ENCODE measurements at places on chromosomes 3 and 15.
A peak's percentile ranks its signal among the peaks of the same experiment; 100 is the strongest.

DNA sequence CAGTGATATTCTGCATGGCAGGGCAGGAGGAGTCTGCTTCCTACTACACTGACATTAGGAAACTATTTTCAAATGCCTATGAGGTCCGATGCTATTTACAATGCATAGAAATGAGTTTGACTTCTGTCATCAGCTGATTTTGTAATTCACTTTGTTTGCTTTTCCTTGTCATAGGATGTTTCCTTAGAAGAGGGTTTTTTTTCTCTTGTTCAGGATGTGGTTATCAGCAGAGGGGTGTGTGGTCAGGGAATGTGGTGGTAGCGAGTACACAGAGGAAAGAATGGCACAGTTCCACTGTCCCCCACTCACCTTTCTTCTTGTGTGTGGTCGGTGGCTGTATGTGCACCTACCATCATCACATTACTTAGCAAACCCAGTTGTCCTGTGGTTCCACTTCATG, 231.5 kb downstream of the LRTM1 start:
- no peak for DNase-seq

GRCh38 chr3:124293584-124293983, 301.7 kb upstream of the ROPN1 start:
- DNase-seq: no peak

DNA sequence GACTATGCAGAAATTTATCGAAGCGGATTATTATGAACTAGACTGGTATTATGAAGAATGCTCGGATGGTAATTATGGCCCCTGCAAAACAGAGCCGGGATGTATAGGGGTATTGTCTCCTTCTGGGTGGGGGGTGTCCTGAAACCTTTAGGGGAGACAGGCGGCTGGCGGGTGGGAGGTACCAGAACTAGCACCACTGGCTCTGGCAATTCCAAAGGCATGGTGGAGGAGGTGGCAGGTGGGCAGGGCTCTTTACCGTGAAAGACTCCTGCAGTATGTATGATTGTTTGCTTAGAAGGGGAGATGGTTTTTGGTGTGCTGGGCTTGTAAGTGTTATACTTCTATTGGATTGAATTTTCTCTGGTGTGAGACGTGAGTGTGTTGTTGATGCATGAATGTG, 58.4 kb downstream of the TRAK1 start:
- no peak for DNase-seq

DNA sequence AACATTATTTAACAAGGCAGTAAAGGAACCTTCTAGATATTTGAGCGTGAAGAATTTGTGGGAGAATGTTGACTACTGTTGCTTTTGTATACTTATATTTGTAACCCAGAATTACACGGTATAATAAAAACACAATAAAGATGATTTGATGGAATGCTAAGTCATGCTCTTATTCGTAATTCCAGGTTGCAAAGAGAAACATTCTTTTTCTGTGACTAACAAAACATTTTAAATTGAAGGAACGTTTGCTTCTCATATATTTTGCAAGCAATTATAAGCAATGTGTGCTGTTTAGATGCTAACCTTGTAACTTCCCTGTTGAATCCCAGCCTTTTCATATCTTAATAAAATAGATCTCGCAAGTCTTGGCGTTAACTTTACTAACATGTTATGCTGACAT, 124.4 kb upstream of the CGNL1 start:
- no peak for DNase-seq

GRCh38 chr3:122912772-122913538, 114.6 kb downstream of the SEMA5B start:
- DNase-seq: no peak

GRCh38 chr3:151875759-151876158, 2.3 kb downstream of the SUCNR1 start:
- DNase-seq: no peak

DNA sequence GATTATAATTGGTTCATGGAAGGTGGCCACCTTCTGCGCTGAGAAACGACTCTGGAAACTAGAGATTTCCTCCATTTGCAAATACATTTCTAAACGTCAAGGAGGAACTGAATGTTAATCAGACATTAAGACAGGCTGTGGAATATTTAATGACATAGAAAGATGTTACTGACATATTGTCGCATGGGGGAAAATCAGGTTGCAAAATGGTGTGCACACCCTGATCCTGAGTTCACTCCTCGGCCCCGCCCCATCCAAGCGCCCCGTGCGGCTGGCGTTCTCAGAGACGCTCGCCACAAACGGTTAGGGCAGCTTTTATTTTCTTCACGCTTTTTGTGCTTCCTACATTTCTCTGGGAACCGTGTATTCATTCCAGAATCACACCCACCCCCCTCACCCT, 10.7 kb downstream of the H1-8 start:
- no peak for DNase-seq

DNA sequence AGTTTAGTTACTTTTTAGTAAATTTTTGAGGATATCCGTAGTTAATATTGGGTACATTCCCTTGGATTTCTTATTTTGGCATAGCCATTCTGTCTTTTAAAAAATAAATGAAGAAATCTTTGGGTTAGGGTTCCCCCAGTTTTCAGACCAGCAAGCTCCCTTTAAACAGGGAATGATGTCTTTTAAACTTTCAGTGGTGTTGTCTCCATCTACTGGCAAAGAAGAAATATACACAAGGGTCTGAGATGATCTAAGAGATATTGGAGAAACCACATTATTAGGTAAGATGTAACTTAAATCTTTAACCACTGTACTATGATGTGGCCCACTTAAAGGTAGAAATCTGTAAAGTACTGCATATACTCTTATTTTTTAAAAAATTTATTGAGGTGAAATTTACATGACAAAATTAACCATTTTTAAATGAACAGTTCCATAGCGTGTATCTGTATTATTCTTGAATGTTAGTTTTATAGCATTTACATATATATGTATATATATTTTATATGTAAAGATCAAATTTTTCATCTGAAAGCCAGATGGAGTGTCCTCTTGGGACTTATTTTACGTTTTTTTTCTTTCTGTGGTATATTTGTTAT, 35.1 kb upstream of the EIF3J start:
- no peak for DNase-seq

GRCh38 chr3:10942690-10943205, 49.8 kb upstream of the SLC6A1 start:
- DNase-seq: no peak

DNA sequence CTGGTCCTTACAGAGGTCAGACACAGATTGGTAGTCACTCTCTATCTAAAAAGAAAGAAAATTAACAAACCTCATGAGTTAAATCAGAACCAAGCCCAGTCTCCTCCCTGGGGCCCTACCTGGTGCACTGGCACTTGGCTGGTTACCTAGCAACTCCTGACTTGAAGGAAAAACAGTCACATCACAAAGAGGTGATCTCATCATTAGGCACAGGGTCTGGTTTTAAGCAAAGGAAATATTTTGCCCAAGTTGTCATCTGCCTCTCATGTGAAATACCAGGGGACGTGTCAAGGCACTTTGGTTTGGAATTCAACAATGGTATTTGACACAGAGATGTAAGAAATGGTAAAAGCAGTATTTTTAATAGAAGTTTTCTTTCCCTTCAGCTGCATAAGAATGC, 47.7 kb upstream of the FMN1 start:
- DNase-seq: peak; percentile 52

GRCh38 chr3:43794776-43795175, 104.0 kb downstream of the ABHD5 start:
- DNase-seq: no peak

GRCh38 chr3:101509811-101510210, 3.2 kb downstream of the SENP7 start:
- no peak for DNase-seq

GRCh38 chr3:13179181-13179580, 106.0 kb upstream of the IQSEC1 start:
- DNase-seq: no peak

DNA sequence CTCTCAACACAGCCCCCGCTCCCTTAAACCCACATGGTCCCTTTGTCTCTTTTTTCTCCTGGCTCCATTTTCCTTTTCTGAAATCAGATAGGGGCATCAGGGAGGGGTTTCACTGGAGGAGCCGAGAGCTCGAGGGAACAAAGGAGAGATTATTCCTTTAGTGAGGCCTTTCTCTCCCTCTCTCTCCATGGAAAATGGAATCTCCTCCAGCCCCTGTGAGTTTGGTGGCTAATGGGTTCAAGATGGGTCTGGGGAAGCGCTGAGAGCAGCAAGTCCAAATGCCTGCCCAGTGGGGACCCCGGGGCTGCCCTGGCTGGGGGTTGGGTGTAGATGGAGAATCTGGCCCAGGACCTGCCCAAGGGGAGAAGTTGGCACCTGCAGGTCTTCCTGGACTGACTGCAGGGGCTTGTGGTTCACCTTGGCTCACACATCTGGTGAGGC, 56.8 kb downstream of the ITGA11 start:
- no peak for DNase-seq

DNA sequence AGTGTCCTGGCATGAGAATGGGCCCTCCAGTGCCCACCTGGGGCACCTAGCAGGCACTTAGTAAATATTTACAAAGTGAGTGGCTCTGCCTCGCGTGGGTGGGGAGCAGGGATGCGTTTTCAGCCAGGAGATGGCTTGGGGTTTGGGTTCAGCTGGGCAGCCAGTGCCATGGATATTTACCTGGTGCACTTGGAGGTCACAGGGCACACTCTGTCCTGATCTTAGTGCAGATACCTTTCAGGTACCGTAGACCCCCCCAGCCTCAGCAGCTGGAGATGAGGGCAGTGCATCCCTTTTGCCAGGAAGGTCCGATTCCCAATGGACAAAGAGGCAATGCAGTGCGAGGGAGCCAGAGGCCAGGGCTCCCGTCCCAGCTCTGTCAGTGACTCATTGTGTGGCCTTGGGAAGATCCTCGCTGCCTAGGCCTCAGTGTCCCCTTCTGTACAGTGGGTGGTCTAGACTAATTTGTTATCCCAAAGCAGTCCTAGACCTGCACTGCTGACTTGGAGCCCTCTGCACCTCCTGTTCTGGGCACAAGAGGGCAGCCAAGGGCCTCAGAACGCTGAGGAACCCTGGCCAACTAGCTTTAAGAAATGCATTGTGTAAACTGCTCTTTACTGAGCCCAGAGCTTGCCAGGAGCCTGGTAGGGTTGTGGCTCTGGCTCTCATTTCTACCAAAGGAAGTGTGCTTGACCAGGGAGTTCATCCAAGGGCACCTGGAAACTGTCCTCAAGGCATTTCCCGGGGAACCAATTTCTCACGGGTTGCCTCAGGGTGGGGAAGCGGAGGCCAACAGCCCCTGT, 16.0 kb downstream of the HDAC11 start:
- peak; percentile 57 for DNase-seq

GRCh38 chr3:134326760-134327593, 47.3 kb downstream of the AMOTL2 start:
- peak; percentile 99 for DNase-seq

GRCh38 chr3:2961576-2961975, 148.6 kb downstream of the IL5RA start:
- no peak for DNase-seq

- DNase-seq: no peak
Measured at GRCh38 chr3:96209699-96210098, 604.7 kb upstream of the EPHA6 start.

DNA sequence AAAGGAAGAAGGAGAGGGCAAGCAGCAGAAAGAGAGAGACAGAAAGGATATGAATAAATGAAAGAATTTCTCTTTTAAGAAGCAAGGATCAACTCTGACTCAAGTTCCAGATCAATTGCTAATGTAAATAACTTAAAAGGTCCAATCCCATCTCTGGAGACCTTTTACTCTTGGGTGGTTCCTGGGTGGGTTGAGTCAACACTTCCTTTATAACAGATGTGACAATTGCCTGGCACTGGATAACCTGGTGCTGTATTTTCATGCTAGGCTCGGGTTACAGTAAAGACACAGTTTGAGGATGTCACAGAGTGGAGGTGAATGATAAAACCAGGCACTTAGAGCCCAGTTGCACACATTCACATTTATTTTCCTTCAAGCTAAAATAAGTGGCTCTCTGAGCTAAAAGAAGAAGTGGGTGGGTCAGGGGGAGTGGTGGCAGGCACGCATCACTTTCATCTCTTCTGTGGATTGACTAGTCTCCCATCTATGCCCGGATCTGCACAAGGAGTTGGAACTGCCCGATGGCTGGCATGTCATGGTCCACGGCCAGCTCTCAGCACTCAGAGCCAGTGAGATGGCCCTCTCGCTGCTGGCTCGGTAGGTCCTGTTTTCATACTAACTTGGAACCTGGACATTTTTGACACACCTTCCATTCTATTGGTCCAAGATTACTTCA, 465.8 kb downstream of the FOXP1 start:
- no peak for DNase-seq

DNA sequence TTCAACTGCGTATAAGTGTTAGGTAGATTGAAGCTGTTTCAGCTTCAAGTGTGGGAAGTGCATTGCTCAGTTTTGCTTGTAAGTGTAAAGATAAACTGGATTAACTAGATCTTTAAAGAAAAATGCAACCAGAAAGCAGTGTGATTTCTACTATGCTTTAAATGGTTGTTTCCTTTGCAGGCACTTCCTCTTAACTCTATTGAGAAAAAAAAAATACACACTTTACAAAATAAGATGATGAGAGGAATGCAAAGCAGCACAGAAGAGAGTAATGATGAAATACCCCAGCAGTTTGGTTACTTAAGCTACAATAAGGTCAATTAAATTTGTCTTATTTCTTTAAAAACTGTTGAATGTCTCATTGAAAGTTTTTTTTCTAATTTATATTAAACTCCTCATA, 40.8 kb downstream of the DPH6 start:
- no peak for DNase-seq

DNA sequence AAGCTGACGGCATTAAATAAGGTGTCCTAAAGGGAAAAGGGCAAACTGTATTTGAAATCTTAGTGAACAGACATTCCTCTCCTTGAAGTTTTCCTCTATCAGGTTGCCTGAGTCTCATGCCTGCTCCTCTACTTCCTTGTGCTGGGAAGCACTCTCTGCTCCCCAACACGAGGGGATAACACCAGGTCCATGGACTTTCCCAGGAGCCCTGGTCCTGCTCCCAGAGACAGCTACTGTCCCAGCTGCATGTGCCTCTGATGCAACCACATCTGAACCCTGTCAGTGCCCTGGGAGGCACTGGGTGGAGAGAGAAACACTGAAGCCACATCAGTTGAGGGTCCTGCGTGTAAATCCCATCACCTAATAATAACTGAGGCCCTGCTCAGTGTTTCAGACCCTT, 7.4 kb downstream of the TLR9 start:
- DNase-seq: no peak

GRCh38 chr3:188326111-188326510, 172.2 kb downstream of the LPP start:
- DNase-seq: no peak

GRCh38 chr15:92677999-92678398, 22.4 kb upstream of the FAM174B start:
- no peak for DNase-seq
